ENCODE measurements at places on chromosomes 5 and 9.

DNA sequence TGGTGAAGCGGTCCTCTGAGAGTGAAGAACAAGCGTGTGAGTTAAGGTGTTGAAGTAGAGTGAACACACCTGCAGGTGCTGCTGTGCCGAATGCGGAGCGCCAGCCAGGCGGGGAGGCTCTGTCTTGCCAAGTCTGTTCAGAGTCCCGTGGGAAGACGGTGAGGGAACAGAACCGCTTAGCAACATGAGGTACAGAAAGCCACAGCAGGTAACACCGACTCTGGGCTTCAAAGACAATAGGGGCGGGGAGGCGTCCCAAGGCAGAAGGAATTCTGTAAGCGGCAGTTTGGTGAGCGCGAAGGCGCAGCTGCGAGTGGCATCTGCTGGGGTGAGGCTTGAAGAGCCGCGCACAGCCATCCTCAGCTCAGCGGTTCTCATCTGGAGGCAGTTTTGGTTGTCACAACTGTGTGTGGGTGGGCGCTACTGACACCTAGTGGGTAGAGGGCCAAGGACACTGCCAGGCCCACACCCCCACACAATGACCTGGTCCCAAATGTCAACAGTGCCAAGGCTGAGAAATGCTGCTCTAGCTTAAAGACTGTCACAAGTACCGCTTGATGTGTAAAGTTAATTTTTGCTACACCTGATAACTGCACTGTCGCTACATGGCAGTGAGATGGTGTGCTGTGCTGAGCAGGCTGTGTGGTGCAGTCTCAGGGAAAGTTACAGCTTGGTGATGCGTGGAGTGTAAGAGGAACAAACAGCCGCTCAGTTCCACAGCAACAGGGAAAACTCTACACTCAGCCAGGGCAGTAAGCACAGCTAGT is 67.4 kb upstream of the TBC1D9B start:
- no peak for DNase-seq

DNA sequence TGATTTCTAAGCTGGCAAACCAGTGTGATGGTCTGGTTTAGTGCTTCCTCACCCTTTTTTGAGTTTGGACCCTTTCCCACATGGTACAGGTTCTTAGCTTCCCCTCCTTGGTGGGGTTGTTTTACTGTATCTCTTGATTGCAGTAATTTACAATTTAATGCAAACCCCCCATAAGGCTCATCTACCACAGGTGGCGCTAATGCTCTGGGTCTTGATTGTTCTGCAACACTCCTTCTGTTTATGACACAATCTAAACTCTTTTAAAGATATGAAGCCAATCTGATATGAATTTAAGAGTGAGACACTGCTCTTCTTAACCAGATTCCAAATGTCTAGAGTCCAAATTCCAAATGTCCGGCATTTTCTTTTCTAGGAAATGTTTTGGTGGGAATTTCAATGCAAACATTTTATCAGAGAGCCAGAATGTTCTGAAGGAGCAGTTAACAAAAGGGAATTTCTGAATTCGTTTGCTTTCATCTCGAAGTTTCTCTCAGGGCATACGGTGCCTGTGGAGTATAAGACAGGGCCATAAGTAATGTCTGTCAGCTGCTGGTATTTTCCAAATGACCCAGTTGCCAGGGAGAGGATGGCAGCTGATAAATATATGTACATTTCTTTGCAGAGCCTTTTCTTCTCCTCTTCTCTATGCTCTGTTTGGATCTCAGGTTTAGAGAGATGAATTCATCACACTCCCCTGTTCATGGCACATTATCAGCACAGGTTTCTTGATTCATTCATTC is 246.8 kb downstream of the ARHGAP26 start:
- no peak for DNase-seq

DNA sequence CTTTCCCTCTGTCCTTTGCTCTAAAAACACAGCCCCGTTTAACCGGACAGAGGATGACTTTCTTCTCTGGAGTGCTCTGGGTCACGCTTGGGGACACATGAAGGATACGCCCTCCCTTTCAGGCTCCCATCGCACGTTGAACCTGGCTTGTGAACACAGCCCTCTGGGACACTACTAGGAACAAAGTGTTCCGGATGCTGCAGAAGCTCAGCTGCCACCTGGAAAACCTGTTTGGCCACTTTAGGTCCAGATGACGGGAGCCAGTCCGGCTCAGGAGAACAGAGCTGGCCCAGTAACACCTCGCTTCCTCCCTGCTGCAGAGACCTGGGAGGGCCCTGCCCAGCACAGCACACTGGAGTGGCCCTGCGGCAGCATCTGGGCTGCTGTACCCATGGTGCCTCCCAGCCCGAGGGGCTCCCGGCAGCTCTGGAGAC is 60.1 kb downstream of the GADD45G start:
- DNase-seq, result no peak

DNA sequence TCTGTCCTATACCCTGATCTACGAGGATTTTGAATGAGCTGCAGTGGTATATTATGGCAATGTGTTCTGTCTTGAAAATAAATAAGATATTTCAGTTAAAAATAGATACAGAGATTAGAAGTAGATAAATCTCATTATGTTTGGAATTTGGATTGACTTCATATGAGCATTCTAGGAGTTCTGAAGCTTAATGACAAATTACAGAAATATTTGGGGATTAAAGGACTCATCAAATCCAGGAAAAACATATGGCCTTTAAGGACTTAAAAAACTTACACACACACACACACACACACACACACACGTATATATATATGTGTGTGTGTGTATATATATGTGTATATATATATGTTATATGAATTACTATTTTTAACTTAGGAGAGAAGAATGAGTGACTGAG is 446.9 kb upstream of the CD180 start:
- DNase-seq, result no peak

DNA sequence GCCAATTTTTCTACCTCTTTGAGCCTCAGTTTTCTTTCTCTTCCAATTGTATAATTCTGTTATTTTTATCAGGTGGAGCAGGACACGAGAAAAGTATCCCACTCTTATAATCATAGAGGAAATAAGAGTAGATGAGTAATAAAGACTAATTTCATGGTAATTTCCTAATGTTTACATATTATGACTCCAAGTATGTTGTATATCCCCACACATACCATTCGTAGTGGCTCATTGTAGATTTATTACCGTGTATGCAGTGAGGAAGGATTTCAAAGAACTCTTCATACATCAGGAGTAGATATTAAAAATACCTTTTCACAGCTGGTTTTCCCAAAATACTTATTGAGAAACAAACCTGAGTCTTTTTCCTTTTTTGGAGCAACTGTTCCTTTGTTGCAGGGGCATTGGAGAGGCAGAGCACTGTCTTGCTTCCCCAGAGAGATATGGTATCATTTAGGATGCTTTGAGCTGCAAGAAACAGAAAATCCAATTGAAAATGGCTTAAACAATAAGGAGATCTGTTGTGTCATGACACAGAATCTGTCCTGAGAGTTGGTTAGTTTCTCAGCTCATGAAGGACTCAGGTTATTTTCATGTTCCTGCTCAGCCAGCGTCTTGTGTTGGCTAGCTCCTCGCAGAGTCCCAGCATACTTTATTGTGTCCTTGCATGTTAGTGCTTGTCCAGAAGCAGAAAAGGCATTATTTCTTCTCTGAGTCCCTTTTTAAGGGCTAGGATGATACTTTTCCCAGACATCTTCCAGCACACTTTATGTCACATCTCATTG is 291.2 kb downstream of the ARHGAP26 start:
- no peak for DNase-seq

GRCh38 chr5:95609711-95610110 is 10.2 kb upstream of the GPR150 start:
- no peak for DNase-seq

GRCh38 chr9:135743546-135744332 is 41.8 kb downstream of the KCNT1 start:
- no peak for DNase-seq

- no peak for DNase-seq
Observed at GRCh38 chr5:115948091-115948534, 14.2 kb upstream of the LVRN start.

- no peak for DNase-seq
Observed at GRCh38 chr9:98610211-98610610, 98.5 kb downstream of the GABBR2 start.

- DNase-seq, result no peak
Observed at GRCh38 chr5:42721484-42721883, 35.1 kb upstream of the CCDC152 start.

DNA sequence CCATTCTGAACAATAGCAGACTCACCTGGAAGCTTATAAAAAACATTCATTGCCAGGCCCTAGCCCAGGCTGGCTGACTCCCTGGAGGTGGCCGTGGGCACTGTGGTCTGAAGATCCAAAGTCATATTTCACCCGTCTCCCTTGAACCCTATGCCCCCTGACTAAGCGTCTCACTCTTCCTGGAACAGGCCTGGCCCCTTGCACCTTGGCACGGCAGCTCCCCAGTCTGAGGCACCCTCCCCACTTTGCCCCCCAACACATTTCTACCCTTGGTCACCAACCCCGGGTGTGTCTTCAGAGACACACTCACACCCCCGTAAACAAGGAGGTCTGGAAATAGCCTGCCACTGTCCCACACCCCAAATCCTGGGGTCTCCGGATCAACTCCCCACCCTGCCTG is 68.6 kb upstream of the LMX1B start:
- no peak for DNase-seq

GRCh38 chr9:28951945-28952344 is 1378.7 kb upstream of the C9orf72 start:
- DNase-seq, result no peak

- DNase-seq, result no peak
Observed at GRCh38 chr9:134662143-134662876, 20.7 kb downstream of the COL5A1 start.

DNA sequence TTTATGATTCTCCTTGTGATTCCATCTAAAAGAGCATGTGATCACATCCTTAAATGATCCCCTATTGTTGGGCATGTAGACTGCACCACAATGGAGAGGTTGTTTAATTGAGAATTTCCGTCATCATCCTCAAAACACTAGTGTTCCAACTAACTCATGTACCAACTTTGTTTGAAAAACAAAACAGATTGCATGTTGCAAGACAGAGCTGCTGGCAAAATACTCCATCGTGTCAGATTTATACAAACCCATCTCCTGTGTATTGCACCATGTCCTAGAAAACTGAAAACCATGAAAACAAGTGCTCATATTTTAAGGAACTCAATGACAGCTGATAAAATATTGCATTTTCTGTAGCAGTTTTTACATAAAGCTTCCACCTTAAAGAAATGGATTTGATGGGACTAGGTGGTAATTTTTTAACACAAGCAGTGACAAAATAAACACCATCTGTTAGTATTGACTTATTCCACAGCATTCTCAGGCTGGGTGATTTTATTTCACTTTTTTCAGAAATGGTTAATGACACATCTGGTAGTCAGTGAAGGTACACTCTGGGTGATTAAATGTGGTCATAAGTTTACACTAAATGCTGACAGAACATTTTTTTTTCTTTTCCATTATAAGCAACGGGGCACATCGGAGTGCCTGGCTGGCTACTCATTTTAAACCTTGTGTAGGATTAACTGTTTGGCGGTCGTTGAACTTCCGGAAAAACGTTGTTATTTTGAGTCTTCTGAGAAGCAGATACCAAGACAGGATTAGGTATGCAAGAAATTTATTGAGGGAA is 602.9 kb upstream of the WWC1 start:
- DNase-seq, result no peak

DNA sequence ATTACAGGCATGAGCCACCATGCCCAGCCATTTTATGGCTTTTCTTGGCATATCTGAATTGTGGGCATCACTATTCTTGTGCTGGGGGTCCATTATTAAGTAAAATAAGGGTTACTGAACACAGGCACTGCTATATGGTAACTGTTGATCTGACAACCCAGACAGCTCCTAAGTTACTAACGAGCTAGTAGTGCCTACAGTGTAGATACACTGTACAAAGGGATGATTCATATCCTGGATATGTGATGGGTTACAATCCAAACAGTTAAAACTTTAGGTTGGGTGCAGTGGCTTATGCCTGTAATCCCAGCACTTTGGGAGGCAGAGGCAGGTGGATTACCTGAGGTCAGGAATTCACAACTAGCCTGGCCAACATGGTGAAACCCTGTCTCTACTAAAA is 4.3 kb downstream of the CD14 start:
- no peak for DNase-seq

GRCh38 chr5:10579536-10580521 is 16.0 kb downstream of the ANKRD33B start:
- DNase-seq, result no peak

DNA sequence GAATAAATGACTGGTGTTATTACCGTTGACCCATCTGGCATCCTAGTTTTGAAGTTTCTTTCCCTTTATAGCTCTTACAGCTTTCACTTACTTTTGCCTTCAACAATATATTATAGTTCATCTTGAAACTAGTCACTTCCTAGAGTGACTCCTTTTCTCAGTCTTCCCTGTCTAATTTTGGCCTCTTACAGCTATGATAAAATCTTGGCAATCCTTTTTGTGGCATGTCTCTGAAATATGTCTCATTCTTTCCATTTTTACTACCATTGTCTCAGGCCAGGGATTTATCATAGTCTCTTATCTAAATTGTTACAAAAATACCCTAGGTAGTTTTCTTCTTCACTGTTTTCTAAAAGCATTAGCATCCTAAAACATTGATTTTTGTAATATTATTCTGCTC is 621.3 kb upstream of the ZNF608 start:
- no peak for DNase-seq
